CD4-positive, alpha-beta memory T cell (primary cell): ENCODE measurements at places on chromosomes 11 and 22. TPM values are rescaled to one million over a fixed set of nuclear protein-coding genes. Genes with fewer than 3 reads are reported as not detected.

The MRPL48 gene
- polyA plus RNA-seq: 85.1 TPM

The COPB1 gene
- 94.0 TPM for polyA plus RNA-seq

The ARHGAP8 gene
- polyA plus RNA-seq: not detected

The UQCC3 gene
- 12.1 TPM for polyA plus RNA-seq

The NPAT gene
- 24.8 TPM for polyA plus RNA-seq

The KIRREL3 gene
- not detected for polyA plus RNA-seq

The MGAT3 gene
- polyA plus RNA-seq: not detected

The GRIK4 gene
- polyA plus RNA-seq: 0.06 TPM

The SYVN1 gene
- 17.0 TPM for polyA plus RNA-seq

The PLEKHB1 gene
- 78.4 TPM for polyA plus RNA-seq

The DBX1 gene
- polyA plus RNA-seq: not detected
